Right cardiac atrium (tissue), 5 donors: ENCODE measurements at places on chromosomes 4 and X. TPM values are rescaled to one million over a fixed set of nuclear protein-coding genes. Genes with fewer than 3 reads are reported as not detected.

GRCh38 chrX:133359466-133359865 lies 55.8 kb downstream of the GPC4 start:
- DNase-seq = no peak

DNA sequence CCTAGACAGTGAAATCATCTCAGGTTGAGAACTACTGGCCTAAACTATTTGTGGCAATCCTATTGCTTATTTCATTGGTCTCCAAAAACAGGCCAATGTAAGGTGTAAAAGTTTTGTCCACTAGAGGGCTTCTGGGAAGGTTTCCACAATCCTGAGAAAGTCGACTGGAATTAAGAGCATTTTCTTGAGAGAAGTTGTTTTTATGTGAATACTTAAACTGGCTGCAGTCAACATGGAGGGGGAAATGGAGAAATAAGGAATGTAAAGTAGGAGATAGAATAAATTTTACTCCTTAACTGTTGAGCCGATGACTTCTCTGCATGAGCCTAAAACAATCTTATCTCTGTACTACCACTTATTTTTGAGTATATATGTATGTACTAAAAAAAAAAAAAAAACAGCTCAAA lies 11.0 kb upstream of the EIF4E start:
- no peak for DNase-seq

DNA sequence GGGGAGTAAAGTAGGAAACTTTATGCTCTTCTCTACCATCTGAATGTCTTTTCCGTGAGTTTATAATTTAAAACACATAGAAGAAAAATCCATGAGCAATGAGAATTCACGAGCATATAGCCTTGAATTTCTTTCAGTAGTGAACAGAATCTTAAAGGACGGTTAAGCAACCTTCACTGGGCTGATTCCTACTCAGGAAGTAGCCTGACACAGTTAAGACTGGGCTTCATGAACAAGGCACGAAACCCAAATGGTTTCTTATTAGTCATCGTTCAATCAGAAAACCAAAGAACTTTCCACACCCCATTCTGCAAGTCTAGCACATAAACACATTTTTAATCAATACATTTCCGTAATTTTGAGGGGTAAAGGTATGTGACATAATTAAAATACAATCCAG lies 95.8 kb downstream of the SH3KBP1 start:
- DNase-seq = no peak

The HTRA3 gene
- total RNA-seq = 89.3 TPM

DNA sequence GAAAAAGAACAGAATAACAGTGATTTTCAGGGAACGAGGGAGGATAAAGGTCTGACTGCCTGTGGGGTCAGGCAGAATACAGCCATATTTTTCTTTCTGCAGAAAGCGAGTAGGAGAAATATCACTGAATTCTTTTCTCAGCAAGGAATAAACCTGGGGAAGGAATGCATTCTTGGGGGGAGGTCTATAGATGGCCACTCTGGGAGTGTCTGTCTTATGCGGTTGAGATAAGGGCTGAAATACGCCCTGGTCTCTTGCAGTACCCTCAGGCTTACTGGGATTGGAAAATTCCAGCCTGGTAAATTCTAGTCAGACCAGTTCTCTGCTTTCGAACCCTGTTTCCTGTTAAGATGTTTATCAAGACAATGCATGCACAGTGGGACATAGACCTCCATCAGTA lies 26.3 kb downstream of the CNGA1 start:
- no peak for DNase-seq

GRCh38 chrX:103148075-103148474 lies 55.1 kb upstream of the NXF3 start:
- no peak for DNase-seq

- no peak for DNase-seq
Measured at GRCh38 chr4:168878623-168879022, 131.4 kb downstream of the CBR4 start.

DNA sequence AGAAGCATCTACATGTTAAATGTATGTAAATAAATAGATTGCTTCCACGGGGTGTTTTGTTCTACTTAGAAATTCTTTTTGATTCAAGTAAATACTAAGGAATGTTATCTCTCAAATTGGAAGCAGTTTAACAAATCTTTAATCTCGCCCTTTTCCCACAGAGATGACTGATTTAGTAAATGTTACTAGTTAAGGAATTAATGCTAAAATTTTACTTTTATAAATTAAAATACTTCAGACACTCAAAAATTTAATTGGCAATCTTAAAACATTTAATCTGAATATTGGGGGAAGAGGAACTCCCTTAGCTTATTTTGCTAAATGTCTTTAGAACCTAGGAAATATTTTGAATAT lies 12.1 kb downstream of the LARP7 start:
- DNase-seq = no peak

- DNase-seq = peak; percentile 18
Measured at GRCh38 chr4:155544547-155544946, 122.1 kb upstream of the GUCY1A1 start.

- no peak for DNase-seq
Measured at GRCh38 chrX:142711796-142712290, 313.9 kb upstream of the SPANXN4 start.

The AADAT gene
- total RNA-seq = 2.1 TPM

DNA sequence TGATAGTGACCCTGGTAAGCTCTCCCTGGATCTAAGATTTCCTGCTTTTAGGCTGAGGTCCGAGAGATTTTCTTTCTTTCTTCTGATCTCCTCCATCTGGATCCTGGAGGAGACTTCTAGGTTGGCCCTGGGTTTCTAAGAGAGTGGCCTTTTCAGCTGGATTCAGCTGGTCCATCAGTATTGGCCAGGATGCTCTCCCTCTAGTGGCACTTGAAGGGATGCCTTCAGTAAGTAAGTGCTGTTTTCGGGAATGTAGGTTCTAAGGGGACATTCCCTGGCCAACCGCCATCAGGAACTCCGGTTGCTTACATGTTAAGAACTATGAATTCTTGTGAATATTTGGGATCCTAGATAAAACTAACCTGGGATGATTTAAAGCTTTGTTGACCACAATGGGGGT lies 56.9 kb downstream of the SERTM2 start:
- no peak for DNase-seq

GRCh38 chr4:125765941-125766340 lies 451.2 kb downstream of the FAT4 start:
- DNase-seq = no peak

DNA sequence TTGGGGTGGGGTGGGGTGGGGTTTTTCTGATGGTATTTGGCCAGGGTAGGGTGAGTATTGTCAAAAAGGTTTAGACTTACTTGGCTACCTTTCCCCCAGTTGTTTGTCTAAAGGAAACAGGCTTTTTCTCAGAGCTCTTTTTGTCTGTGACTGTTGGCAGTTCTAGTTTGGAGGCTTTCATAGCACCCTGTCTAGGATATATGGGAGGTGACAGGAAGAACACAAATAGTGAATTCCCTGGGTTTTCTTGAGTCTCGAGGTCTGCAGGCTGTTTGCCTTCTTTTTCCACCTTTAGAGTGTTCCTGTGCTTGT lies 13.5 kb downstream of the RPS6KA3 start:
- DNase-seq = no peak

- peak; percentile 61 for DNase-seq
Measured at GRCh38 chr4:10164877-10165283, 48.3 kb upstream of the WDR1 start.

- no peak for DNase-seq
Measured at GRCh38 chr4:61716426-61716825, 516.3 kb downstream of the ADGRL3 start.

DNA sequence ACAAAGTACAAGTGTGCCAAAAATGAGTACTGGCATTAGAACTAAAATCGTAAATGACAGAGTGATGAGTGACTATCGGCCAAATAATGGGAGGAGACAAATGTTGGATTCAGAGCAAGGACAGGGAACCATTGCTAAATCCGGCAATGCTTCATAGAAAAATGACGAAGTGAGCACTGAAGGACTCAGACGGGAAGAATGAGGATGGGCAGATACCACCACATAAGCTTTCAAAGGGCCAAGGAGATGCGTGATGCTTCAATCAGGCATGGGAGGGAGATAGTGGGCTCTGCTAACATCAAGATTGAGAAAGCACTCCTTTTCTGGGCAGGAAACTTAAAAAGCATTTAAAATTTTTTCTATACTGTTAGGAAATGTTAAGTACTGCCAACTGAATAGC lies 21.6 kb downstream of the RBBP7 start:
- DNase-seq = no peak

The DCAF12L2 gene
- total RNA-seq = 0.20 TPM

GRCh38 chrX:115364670-115365069 lies 75.2 kb downstream of the LUZP4 start:
- DNase-seq = no peak

- no peak for DNase-seq
Measured at GRCh38 chr4:167826281-167826680, 266.1 kb upstream of the ANXA10 start.

DNA sequence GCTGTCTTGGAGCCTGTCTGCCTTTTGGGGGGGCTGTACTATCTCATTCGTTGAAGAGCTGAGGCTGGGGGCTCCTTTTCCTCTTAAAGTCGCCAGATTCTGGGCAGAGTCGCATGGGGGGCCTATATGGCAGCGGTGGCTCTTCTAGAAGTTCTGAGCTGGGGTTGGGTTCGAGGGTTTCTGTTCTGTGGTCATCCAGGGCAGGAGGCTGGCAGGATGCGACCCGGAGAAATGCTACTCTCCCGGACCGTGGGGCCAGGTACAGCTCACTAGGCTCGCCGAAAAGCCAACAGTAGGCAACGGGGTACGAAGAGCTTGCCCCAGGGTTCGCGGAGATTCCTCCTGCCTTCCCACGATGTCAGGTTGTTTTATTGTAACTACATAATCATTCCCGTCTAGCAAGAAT lies 1.9 kb upstream of the CITED1 start:
- DNase-seq = no peak

DNA sequence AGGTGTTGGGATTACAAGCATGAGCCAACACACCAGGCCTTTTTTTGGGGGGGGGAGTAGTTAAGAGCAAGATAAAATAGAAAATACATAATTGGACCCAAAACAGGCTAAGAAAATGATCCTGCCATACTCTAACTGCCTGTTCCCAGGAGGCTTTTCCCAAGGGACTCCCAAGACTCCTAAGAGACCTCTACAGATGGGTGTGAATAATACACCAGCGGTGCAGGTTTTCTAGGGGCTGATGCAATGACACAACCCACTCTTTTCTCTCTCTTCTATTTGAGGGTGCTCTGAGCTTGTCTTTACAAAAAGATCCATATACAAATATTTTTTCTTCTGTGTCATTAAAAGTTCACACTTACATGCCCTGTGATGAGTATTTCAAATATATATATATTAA lies 116.9 kb downstream of the RASL11B start:
- DNase-seq = no peak

DNA sequence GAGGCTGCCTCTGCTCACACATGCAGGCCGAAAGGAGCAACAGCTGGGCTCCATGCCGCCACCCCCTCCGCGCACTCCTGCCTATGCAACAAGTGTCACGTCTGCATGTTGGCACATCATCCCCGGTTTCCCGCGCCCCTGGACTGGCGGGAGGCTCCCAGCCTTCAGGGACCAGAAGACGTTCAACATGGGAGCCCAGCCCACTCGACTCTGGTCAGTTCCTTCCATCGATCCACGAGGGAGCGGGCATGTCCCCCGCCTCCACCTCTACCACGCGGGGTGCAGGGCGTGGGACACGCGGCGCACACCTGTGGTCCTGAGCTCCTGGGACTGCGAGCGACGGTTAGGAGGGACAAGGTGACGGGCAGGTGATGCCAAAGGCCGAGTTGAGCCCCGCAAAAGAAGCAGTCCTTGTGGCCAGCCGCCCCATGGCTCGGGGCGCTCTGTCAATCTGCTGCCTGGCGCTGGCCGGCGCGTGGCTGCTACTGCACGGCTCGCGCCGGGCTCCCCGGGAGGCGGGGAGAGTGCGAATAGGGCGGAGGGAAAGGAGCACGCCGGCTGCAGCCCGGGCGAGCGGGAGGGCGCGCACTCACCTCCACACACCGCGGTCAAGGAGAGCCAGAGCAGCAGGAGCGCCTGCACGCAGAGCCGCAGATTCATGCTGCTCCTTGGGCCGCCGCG lies 645 bp downstream of the APLN start:
- peak; percentile 33 for DNase-seq

DNA sequence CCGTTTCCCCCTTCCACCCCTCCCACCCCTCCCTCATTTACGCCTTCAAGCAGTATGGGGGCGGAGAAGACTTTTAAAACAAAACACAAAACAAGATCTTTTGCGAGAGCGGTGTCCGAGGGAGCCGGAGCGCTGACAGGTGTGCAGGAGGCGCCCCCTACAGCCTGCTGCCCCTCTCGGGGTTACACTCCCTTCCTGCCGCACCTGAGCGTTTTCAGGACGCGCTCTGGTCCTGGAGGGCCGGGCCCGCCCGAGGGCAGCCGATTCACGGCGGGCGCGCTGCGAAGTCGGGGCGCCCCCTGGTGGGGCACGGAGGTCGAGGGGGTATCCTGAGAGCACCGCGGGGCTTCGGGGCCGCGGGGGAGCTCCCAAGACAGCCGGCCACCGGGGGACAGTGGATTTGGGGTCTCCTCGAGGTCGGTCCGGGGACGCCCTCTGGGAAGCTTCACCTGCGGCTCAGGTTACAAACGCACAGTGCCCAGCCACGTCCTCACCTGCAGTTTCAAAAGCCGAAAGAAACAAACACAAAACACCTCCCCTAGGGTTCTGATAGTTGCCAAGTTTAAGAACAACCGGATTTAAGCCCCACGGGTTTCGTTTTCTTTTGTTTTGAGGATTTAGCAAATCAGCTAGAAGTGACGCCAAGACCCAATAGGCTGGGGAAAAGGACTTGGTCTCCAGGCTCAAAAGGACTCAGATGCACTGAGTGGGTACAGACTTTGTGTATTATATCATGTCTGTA lies 8.0 kb upstream of the NEUROG2 start:
- peak; percentile 79 for DNase-seq

DNA sequence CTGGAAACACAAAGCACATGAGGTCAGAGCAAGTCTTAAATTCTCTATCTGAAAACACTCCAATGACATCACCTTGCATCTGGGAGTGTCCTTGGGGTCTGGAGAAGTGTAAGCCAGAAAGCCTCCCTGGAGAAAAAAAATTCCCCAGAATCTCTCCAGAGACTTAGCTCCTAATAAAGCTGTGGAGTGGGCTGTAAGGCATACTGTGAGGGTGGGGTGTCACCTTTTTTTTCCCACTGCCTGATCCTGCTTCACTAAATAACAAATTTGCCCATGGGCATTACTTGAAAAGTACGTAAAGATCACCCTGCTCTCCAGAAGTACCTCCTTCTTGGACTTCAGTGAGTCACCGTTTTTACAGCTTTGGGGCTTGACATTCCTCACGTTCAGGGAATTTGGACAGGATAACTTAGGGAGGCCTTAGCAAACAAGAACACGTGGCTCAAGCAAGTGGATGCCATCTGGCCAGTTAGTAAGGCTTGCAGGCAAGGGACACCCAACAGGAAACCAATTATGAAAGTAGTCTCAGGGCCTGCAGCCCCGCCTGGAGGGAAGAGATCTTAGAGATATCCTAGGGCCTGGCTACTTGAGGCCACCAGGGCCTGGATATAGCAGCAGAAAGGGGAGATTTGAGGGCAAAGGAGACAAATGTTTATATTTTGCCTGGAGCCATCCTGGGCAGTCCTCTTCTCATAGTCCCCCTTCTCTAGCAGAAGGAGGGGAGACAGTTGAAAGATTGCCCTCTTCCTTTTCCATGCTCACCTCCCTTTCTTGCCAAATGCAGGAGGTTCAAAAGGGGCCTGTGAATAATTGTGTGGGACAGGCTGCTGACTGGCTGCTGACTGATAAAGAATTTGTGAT lies 60.1 kb upstream of the PLAC1 start:
- DNase-seq = no peak
